H4 (cell line): ENCODE measurements at places on chromosomes 5 and 9.
A peak's percentile ranks its signal among the peaks of the same experiment; 100 is the strongest.

- no peak for DNase-seq
These were observed 245.5 kb upstream of the RPS23 start for GRCh38 chr5:82523633-82524032.

DNA sequence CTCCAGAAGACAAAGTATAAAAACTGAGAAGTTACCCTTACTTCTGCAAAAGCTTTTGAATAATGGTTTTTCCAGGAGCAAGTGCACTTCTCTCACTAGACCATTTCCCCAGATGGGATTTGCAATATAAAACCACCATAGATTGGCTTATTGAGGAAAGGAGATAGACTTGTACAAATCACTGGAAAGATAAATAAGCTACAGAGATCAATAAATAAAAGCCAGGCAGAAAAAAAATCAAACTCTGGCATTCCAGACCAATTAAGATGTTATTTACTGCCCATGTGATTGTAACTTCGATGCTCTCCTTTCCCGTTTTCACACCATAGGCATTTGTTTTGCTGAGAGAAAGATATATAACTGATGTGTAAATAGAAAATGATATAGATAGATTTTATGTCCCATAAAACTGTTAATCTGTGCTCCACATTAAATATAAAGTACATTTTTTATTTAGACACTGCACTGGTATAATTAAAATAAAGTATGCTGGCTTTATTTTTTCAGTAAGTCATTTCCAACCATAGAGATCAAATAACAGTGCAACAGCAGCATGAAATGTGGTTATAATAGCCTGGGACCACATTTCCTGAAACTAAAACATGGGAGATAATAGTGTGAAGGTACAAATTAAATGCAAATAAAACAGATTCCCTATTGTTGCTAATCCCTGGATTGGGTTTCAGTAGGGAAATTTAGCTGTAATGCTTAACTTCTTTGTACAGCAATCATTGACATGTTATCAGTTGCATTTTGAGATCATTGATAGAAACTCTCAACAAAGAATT, 177.7 kb downstream of the NR2F1-AS1 start:
- DNase-seq = no peak

GRCh38 chr5:113450929-113451328, 16.1 kb upstream of the TSSK1B start:
- DNase-seq = no peak

DNA sequence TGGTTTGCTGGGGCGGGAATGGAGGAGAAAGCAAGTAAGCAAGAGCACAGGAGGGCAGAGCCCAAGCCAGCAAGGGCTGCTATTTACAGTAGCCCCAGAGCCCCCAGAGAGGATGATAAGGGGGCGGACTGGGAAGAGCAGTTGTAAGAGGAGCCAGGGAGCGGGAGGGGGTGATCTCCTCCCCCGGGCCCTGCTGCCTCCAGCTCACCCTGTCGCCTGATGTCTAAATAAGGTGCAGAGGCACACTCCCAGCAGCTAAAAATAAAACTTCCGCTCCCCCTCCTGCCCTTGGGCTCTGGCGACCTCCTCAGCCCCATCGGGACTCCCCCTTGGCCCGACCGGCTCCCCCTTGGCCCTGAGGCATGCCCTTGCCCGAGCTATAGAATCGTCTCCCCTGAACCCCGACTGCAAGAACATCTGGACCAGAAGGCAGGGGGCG, 14.4 kb upstream of the CCDC69 start:
- no peak for DNase-seq

- no peak for DNase-seq
These were observed at the start of gene ACSL6 for GRCh38 chr5:132011622-132012343. TSS of gene ACSL6 (minus strand) at chr5:132011658. CDS start at chr5:132011553, 105 bp downstream.

DNA sequence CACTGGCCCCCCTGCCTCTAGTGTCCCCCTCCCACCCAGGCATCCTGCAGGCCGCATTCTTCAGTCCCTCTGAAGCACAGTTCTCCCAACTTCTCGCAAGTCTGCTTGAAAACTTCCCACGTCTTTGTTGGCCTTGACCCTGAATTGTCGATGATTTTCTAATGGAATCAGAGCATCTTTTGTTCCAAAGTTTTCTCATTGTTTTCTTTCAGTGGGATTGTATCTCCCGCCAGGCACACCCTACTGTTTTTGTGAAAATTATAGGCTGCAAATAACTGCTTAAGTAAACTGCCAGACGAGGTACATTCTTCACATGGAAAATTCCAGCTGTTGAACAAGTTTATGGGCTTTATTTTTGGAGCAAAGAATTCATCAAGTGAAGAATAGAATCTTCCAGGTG, 122.6 kb upstream of the SLC25A48 start:
- no peak for DNase-seq

GRCh38 chr5:71892641-71893365, 173.7 kb downstream of the CARTPT start:
- no peak for DNase-seq

- no peak for DNase-seq
These were observed 159.0 kb downstream of the TUSC1 start for GRCh38 chr9:25519286-25519685.

DNA sequence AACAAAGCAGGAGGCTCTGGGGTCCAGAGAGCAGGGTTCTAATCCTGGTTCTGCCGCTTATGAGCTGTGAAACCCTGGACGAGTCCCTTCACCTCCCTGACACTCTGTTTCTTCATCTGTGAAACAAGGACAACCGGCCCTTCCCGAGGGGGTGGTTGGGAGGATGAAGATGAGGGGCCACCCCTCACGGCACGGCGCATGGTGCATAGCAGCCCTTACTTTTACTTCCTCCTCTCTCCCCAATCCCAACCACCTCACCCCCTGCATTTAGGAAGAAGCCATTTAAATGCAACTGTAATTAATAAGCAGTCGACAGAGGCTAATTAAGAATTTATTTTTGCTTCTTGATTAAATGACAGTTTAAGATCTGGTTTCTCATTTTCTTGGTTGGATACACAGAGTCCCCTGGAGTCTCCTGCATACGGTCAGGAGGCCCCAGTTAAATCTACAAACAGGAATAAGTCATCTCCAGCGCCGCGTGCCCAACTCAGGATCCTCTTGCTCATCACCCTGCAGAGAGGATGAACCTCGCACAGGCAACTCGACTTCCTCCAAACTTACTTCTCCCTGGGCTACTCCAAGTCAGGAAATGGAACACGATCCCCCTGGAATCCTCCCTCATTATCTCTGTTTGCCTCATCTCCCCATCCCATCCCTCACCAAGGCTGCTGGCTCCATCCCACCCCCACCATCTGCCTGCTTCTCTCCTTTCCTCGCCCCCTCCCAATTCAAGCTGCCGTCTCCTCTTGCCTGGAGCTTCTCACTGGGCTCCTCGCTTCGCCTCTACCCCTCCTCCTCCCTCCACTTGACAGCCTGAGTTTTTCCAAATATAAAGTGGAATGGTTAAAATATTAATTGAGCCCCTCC, 95.9 kb downstream of the HRH2 start:
- no peak for DNase-seq

DNA sequence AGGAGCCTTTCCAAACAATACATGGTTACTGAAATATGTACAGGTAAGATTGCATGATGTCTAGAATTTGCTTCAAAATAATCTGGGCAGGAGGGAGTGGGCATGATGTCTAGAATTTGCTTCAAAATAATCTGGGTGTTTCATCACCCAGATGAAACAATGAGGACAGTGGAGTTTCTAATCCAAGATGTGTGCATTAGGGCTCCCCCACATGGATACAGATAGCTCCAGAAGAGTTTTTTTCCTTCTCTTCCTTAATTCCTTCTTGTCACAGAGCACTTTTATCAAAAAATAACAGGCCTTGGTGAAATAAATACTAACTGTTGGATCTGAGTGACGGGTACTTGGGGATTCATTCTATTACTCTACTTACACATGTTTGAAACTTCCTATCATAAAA, 14.9 kb downstream of the ATOX1 start:
- DNase-seq = no peak

GRCh38 chr5:141657937-141658545, 6.8 kb upstream of the FCHSD1 start:
- DNase-seq = peak; percentile 55

DNA sequence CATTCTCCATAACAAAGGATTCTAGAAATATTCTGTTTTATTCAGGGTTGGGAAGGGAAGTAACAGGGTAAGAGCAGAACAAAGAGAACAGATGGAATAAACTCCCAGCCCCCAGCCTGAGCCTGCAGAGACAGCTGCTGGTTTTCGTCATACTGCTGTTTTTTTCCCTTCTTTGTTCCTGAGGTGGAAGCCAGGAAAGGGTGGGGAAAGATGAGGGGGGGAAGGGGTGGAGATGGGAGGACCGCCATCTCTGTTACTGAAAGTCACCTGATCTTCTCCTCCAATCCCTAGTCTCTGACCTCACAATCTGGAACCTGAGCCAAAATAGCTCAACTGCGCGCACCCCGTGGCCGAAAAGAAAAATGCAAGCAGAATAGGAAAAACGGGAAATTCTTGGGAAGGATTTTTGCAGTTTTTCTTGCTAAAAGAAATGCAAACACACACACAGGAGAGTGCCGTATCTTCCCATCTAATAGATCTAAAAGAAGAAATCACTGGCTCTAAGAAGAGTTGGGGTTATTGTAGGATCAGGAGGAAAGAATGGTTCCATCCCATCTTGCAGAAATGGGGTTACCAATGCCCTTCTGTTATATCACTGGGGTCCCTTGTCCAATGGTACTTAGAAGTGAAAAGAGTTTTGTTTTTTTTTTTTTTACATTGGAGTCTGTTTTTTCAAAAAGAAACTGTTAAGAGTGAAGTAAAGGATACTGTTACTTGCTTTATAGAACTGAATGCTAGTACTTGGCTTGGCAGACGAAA, 57.9 kb downstream of the DIAPH1 start:
- peak; percentile 97 for DNase-seq

GRCh38 chr9:135858491-135859185, 48.7 kb downstream of the CAMSAP1 start:
- DNase-seq = no peak

GRCh38 chr9:124795881-124796431, 19.0 kb downstream of the OLFML2A start:
- DNase-seq = no peak

DNA sequence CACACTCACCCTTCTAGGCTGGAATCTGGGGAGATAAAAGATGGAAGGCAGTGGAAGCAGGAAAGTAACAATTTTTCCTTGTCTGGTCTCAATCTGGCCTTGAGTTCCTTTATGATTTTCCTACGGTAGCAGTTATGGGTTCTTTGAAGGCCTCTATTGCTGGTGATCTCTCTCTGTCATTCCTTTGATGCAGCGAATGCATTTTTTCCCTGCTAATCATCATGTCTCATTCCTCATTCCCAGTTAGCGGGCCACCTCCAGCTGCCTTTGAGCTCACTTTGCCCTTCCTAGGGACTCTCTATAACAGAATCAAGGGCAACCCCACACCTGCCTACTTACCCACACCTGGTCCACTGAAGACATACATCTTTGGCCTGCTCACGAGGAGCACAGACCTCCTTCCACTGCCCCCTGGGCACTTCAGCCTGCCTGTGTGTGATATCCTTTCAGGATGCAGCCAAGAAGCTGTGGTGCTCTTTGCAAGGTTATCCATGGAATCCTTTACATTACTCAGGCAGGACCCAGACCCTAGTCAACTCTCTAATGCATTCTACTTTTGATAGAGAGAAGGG, 191.7 kb downstream of the DRD1 start:
- no peak for DNase-seq

- no peak for DNase-seq
These were observed 97.2 kb downstream of the F2RL2 start for GRCh38 chr5:76525956-76526355.

DNA sequence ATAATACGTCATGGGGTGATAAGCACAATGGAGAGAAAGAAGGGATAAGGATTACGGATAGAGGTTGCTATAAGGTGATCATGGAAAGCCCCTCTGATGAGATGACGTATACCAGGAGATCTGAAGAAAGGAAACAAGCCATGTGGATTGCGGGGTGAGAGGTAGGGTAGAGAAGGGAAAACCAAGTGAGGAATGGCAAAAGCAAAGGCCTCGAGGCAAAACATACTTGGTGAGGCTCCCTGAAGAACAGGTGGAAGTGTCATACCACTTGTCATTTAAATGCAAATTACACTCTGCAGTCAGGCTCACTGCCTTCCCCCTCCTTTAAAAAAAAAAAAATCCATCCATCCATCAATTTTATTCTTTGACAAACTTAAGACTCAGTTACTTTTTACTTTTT, 420.8 kb downstream of the RAB3C start:
- no peak for DNase-seq

DNA sequence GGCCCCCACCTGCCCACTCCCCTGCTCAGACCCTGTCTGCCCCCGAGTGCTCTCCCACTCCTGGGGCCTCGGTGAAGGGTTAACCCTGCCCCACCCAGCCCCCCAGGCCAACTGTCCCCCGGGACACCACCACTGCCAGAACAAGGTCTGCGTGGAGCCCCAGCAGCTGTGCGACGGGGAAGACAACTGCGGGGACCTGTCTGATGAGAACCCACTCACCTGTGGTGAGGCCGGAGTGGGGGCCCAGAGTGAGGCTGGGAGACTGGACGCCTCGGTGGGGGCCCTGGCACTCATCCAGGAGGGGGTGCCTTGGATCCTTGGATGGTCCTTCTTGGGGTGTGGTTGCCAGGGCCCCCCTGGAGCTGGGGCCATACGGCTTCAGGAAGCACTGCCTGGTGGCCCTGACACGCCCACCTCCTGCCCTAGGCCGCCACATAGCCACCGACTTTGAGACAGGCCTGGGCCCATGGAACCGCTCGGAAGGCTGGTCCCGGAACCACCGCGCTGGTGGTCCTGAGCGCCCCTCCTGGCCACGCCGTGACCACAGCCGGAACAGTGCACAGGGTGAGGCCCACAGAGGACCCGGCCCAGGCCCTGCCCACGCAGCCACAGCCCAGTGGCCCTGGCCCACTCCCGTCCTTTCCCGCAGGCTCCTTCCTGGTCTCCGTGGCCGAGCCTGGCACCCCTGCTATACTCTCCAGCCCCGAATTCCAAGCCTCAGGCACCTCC, 2.1 kb downstream of the MAMDC4 start:
- no peak for DNase-seq

DNA sequence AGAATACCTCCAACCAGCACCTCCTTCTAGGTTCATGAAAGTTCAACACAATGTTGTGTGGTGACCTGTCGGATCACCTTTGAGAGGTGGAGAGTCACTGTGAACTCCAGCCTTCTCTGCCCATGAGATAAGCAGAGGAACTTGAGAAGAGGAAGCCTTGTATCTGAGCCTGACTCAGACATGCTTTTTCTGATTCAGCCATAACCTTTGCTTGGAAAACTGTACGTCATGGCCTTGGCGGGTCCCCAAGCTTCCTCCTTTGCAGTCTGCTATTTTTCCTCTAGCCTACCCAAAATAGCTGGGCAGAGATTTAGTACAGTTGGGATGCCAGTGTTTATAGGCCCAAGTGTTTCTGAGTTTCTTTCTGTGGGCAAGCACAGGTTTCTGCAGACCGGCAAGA, 274.7 kb downstream of the CETN3 start:
- DNase-seq = no peak

GRCh38 chr5:129377504-129377903, 82.6 kb upstream of the ADAMTS19 start:
- DNase-seq = no peak

DNA sequence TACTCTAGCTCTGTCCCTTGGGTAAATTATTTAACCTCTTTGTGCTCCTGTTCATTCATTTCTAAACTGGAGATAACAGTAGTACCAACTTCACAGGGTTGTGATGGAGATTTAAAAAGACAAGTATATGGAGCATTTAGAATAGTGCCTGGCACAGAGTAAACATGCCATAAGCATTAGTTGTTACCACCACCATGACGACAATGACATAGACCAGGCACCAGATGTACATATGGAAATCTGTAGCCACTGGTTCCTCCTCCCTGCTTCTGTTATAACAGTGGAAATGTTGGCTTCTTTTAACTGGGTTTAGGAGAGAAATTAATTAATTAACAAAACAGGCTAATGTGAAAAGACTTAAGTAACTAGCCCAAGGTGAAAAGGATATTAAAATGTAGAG, 217.5 kb downstream of the DENND1A start:
- no peak for DNase-seq

- no peak for DNase-seq
These were observed 472.8 kb downstream of the CDK5RAP2 start for GRCh38 chr9:120107138-120107537.
